ENCODE measurements at places on chromosomes 2 and 18.
A peak's percentile ranks its signal among the peaks of the same experiment; 100 is the strongest.

- DNase-seq, result no peak
These were observed 61.7 kb downstream of the KCMF1 start for GRCh38 chr2:85032621-85033020.

DNA sequence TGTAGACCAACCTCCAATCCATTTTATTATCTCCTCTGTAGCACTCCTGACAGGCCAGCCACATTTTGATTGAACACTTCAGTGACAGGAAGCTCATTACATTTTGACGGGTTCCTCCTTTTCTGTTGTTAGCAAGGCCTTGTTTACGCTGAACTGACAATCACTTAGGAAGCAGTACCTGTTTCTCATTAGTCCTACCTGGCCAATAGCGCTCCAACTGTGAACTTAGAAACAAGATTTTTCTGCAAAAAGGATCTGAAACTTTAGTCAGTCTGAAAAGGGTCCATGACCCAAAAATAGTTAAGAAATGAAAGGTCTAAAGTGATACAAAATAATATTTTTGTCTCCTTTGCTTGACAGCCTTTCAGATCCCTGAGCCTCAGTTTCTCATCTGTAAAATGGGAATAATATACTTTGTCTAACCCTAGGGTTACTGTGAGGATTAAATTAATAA lies 119.6 kb upstream of the MSTN start:
- DNase-seq, result peak; percentile 27

- DNase-seq, result no peak
These were observed 43.1 kb upstream of the ENOSF1 start for GRCh38 chr18:755506-755905.

DNA sequence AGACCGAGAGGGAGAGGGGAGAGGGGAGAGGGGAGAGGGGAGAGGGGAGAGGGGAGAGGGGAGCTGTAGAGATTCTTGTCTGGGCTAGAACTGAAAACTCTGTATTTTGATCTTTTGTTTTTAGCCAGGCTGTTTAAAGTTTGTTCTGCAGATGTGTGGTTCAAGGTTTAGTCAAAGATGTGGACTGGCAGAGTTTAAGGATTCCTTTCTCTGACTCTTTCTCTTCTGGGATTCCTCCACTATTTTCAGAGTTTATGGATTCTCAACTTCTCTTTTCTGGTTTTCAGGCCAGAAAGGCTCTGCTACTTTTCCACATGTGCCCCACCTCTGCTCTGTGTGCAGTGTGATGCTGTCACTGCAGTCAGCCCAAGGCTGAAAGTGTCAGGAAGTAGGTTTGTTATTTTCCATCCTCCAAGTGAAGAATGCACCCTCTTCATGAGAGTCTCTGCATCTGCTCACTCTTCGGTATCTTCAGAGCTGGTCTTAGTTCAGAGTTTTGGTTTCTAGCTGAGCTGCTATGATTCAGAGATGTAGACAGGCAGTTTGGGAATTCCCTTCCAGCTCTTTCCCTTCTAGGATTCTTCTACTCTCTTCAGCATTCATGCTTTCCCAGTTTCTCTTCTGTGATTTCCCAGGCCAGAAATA lies 130.9 kb upstream of the SMAD7 start:
- peak; percentile 21 for DNase-seq

DNA sequence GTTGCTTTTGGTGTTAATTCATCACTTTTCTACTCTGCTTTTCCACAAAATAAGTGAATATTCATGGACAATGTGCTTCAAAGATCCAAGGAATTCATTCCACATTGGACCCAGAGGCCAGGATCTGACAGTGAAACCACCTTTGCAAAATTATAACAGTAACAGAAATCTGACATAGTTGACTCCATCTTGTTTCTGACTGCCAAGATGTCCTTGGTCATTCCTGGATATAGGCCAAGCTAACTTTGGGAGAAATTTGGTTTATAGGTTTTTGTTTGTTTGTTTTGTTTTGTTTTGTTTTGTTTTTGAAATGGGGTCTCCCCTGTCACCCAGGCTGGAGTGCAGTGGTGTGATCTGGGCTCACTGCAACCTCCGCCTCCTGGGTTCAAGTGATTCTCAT lies 10.3 kb downstream of the MPPE1 start:
- no peak for DNase-seq

GRCh38 chr2:5528706-5529105 lies 163.5 kb upstream of the SOX11 start:
- no peak for DNase-seq

DNA sequence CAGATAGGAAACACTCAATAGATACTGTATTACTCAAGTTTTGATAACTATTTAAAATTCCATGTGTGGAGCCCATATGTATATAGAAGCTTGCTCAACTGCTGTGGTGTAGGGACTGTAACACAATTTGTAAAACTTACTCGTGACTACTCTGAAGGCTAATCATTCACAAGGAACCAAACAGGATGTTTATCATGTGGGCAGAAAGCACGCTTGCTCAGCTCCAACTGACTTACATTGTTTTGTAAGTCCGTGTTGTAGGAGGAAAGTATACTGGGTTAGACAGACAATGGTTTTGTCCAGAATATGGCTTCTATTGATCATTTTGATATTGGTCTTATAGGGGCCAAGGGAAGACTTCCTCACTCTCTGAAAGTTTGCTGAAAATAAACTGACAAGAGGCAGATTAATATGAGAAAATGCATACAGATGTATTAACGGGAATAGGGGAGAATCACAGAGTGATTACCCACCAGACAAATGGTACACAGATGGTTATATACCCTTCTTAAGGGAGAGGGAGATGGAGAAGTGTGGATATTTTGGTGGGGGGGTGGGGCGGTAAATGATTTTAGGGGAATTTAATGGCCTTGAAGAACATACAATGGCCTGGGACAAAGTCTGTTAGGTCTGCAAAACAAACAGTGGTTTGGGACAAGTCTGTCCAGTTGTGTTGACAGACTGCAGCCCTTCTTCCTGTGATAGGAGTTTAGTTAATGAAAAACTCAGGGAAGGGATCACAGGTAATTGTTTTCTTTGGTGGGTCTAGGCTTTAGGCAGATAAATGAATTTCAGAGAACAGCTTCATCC lies 259.3 kb upstream of the SP5 start:
- DNase-seq, result no peak

DNA sequence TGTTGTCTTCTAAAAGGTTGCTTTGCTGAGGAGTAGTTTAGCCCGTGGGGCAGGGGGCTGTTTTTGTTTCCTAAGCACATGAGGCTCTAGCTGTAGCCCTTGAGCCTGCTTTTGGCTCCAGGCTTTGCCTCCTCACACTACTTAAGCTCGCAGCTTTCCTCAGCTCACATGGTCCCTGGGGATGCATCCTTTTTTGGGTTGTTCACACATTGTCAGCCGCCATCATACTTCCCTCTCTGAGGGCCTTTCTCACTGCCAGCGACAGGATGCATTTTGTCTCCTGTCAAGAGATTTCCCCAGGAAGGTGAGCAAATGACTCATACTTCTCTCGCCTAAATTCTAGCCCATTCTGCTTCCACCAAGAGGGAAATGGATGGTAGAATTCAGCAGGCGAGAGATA lies 279.5 kb upstream of the PKDCC start:
- DNase-seq, result no peak
